Osteocyte (in vitro differentiated cells): ENCODE measurements at places on chromosomes 1 and 21. TPM values are rescaled to one million over a fixed set of nuclear protein-coding genes. Genes with fewer than 3 reads are reported as not detected.
A peak's percentile ranks its signal among the peaks of the same experiment; 100 is the strongest.

- H3K27ac ChIP-seq: peak overlapping the region; percentile 42
- H3K4me1 ChIP-seq: peaks cover 10% of the 10 kb centered on the region
- H3K27me3 ChIP-seq: peaks cover 4% of the 10 kb centered on the region
- DNase-seq: peak; percentile 68
- no peaks in the 10 kb centered on the region for H3K36me3 ChIP-seq
Observed at GRCh38 chr1:116762781-116763115, 8.5 kb downstream of the CD2 start.

GRCh38 chr1:117436513-117436912 lies 69.3 kb downstream of the MAN1A2 start:
- no peaks in the 10 kb centered on the region for H3K27me3 ChIP-seq
- H3K36me3 ChIP-seq: no peaks in the 10 kb centered on the region
- H3K27ac ChIP-seq: no peak overlapping the region
- peaks cover 8% of the 10 kb centered on the region for H3K4me1 ChIP-seq

DNA sequence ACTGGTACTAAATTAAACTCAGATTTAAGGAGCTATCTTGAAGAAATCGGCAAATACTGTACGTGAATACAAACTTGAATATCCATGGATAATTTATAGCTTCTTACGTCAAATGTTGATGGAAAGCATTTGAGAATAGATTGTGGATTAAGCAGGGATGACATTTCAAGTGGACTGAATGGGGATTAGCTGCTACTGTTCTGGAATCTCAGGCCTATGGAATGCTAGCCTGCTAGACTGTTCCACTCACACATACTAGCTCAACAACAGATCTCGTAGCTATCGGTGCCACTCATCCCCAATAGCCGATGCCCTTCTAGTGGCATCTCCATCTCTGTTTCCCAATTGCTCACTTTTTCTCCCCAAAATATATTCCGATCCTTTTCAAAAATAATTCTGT lies 62.0 kb upstream of the USP25 start:
- no peak overlapping the region for H3K27ac ChIP-seq
- H3K27me3 ChIP-seq: no peaks in the 10 kb centered on the region
- DNase-seq: no peak
- no peak overlapping the region for H3K4me3 ChIP-seq

GRCh38 chr21:36188937-36189336 lies 32.3 kb downstream of the DOP1B start:
- peaks cover 23% of the 10 kb centered on the region for H3K4me1 ChIP-seq
- peaks cover 3% of the 10 kb centered on the region for H3K36me3 ChIP-seq
- H3K27me3 ChIP-seq: no peaks in the 10 kb centered on the region
- H3K4me3 ChIP-seq: no peak overlapping the region
- no peak overlapping the region for H3K27ac ChIP-seq

DNA sequence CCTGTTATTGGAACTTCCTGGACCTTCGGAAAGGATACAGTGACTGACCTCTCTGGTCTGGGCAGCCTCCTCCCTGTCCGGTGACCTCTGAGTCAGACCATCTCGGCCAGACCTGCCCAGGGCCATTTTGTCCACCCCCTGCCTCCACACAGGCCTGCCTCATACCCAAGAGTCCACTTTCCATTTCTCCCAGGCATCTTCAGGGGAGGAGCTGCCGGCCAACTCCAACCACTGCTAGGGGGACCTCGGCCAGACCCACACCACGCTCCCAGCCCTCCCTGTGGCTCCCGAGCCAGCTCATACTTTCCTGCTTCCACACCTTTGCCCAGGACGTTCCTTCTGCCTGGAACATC lies 29.5 kb upstream of the RUNX3 start:
- H3K4me1 ChIP-seq: peaks cover 14% of the 10 kb centered on the region
- no peaks in the 10 kb centered on the region for H3K36me3 ChIP-seq
- H3K27ac ChIP-seq: no peak overlapping the region
- peaks cover 4% of the 10 kb centered on the region for H3K27me3 ChIP-seq
- H3K4me3 ChIP-seq: no peak overlapping the region

DNA sequence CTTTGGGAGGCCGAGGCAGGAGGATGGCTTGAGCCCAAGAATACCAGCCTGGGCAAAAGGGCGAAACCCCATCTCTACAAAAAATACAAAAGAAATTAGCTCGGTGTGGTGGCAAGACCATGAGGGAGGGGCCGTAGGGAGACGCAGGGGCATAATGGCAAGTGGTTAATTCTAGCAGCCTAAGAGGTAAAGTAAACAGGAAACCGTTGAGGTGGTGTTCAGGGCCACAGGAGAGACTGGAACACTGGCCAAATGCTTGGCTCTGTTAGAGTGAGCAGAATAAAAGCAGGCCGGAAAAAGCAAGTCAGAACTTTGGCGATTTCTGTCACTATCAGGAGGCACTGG lies 89.2 kb downstream of the RIPK4 start:
- H3K27me3 ChIP-seq: no peaks in the 10 kb centered on the region
- peaks cover 25% of the 10 kb centered on the region for H3K4me1 ChIP-seq
- DNase-seq: no peak
- H3K27ac ChIP-seq: no peak overlapping the region
- no peak overlapping the region for H3K4me3 ChIP-seq
- H3K36me3 ChIP-seq: no peaks in the 10 kb centered on the region

GRCh38 chr1:155064111-155064831 lies 731 bp downstream of the EFNA4 start:
- peak overlapping the region; percentile 3 for H3K27ac ChIP-seq
- DNase-seq: no peak
- peak overlapping the region; percentile 71 for H3K4me3 ChIP-seq
- no peaks in the 10 kb centered on the region for H3K27me3 ChIP-seq

- H3K4me1 ChIP-seq: peaks cover 26% of the 10 kb centered on the region
- no peaks in the 10 kb centered on the region for H3K36me3 ChIP-seq
- no peaks in the 10 kb centered on the region for H3K27me3 ChIP-seq
- DNase-seq: no peak
- peak overlapping the region; percentile 84 for H3K27ac ChIP-seq
Observed at GRCh38 chr1:32204943-32205361, 519 bp upstream of the IQCC start.

GRCh38 chr1:47722909-47723580 lies 274.1 kb downstream of the TRABD2B start:
- no peaks in the 10 kb centered on the region for H3K36me3 ChIP-seq
- peaks cover 9% of the 10 kb centered on the region for H3K4me1 ChIP-seq
- H3K27ac ChIP-seq: no peak overlapping the region
- no peak for DNase-seq

- no peaks in the 10 kb centered on the region for H3K27me3 ChIP-seq
- DNase-seq: no peak
- peaks cover 22% of the 10 kb centered on the region for H3K36me3 ChIP-seq
- no peak overlapping the region for H3K27ac ChIP-seq
Observed at GRCh38 chr1:46697053-46697452, 21.9 kb downstream of the EFCAB14 start.

DNA sequence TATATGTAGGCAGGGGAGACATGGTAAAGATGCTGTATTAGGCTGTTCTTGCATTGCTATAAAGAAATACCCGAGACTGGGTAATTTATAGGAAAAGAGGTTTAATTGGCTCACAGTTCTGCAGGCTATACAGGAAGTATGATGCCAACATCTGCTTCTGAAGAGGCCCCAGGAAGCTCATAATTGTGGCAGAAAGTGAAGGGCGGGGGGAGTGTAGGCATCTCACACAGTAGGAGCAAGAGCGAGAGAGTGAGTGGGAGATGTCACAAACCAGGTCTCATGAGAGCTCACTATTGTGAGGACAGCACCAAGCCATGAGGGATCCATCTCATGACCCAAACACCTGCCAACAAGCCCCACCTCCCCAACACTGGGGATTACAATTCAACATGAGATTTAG lies 21.1 kb downstream of the MAN1A2 start:
- H3K27ac ChIP-seq: no peak overlapping the region
- DNase-seq: no peak
- H3K4me3 ChIP-seq: no peak overlapping the region
- H3K27me3 ChIP-seq: no peaks in the 10 kb centered on the region
- H3K36me3 ChIP-seq: peaks cover 8% of the 10 kb centered on the region

GRCh38 chr1:95233737-95234500 lies at the start of gene RWDD3:
Gene RWDD3, plus strand, starts transcription at chr1:95234210. Its CDS starts 21 bp downstream, at chr1:95234231.
- peak within 1 kb of the TSS; percentile 90 for H3K27ac ChIP-seq
- peak within 1 kb of the TSS; percentile 87 for H3K4me3 ChIP-seq

- peaks cover 16% of the 10 kb centered on the region for H3K4me1 ChIP-seq
- no peak overlapping the region for H3K27ac ChIP-seq
- peaks cover 26% of the 10 kb centered on the region for H3K36me3 ChIP-seq
- no peak overlapping the region for H3K4me3 ChIP-seq
- no peaks in the 10 kb centered on the region for H3K27me3 ChIP-seq
Observed at GRCh38 chr1:201988601-201989000, 6.2 kb downstream of the RNPEP start.

ANP32E gene
- 29.5 and 32.2 TPM in 2 replicates for total RNA-seq

LAX1 gene
- total RNA-seq: not detected in 2 replicates

ZNF593OS gene
- not detected in 2 replicates for total RNA-seq

CFHR1 gene
- not detected in 2 replicates for total RNA-seq

HJV gene
- total RNA-seq: not detected in 2 replicates

S100A2 gene
- 8.9 and 11.7 TPM in 2 replicates for total RNA-seq

SAMD13 gene
- 0.81 and 0.99 TPM in 2 replicates for total RNA-seq
